ENCODE measurements at places on chromosomes 7 and 10.
A peak's percentile ranks its signal among the peaks of the same experiment; 100 is the strongest.

DNA sequence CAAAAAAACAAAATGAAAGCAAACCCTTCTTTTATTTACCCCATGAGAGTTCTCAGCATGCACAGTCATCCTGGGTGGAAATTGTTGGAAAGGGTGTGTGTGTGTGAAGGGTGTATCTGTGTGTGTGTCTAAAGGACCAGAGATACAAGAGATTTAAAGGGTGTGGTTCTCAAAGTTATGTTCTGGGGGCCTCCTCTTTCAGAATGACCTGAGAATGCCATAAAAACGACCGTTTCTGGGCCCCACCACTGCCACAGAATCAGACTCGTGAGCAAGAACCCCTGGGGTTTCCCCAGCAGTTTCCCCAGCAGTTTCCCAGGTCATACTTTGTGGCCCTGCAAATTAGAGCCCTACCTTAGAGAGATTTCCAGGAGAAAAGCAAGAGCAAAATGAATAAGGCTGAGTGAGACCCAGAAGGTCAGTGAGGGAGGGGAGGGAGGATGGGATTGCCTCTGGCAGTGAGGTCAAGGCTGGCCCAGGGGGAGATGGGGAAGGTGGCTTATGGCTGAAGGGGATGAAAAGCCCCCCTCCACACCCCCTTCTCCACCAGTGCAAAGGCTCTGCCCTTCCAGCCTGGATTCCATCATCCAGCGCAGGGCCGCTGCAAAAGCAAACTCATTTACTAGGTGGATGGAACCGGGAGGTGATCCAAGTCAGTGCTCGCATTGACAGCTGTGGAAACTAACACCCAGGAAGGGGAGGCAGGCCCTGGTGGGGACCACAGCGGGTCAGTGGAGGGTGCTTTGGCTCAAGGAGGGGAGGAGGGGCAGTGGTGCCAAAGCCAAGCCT, 10.2 kb downstream of the PYROXD2 start:
- DNase-seq, result no peak

DNA sequence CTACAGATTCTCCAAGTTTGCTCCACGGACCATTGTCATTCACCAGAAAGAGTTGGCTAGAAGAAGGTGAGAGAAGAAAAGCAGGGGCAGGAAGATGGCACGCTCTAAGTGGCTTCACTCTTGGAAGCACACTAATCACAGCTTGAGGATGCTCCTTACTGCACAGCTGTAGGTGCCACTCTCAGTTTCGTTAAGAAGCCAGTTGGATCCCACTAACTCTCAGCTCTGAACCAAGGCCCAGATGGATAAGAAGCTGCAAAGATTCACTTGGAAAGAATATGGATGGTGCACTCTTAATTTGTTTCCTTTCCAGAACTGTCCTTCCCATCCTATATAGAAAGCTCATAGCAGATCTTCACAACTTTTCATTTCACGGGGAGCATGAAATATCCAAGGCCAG, 94.5 kb upstream of the AGK start:
- DNase-seq, result no peak

- peak; percentile 76 for DNase-seq
Measured at GRCh38 chr10:132447446-132448247, 50.6 kb downstream of the PWWP2B start.

GRCh38 chr10:87842776-87843497, 20.4 kb downstream of the KLLN start:
- DNase-seq, result peak; percentile 68

DNA sequence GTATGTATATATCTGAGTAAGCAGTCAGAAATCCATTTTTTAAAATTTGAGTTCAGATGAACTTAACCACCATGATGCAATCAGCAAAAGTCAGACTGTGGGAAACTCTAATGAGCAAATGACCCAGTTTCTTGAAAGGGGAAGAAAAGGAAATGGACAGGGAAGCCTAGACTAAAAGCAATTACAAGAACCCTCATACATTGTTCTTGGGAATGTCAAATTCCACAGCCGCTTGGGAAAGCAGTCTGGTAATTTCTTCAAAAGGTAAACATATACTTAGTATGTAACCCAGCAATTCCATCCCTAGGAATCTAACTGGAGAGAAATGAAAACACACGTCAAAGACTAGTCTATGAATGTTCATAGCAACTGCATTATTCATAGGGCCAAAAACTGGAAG, 16.4 kb upstream of the FOXK1 start:
- DNase-seq, result peak; percentile 96

DNA sequence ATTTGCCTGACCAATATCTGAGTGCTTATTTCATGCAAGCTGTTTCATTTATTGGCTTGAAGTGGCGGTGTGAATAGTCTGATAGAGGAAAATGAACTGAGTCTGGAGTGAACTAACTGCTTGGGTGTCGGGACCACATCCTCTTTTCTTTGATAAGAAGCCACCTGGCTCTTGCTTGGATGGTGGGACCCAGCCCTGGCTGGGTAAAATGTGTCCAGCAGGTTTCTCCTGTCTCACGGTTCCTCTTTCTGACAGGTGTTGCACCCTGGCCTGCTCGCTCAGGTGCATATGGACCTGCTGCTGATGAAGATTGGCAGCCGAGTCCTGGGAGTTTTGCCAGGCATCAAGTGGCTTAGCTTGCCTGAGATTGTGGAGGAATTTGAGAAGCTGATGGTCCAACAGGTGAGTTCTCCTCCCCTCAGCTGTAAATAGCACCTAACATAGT, 1.6 kb downstream of the ADCK2 start:
- DNase-seq, result no peak

DNA sequence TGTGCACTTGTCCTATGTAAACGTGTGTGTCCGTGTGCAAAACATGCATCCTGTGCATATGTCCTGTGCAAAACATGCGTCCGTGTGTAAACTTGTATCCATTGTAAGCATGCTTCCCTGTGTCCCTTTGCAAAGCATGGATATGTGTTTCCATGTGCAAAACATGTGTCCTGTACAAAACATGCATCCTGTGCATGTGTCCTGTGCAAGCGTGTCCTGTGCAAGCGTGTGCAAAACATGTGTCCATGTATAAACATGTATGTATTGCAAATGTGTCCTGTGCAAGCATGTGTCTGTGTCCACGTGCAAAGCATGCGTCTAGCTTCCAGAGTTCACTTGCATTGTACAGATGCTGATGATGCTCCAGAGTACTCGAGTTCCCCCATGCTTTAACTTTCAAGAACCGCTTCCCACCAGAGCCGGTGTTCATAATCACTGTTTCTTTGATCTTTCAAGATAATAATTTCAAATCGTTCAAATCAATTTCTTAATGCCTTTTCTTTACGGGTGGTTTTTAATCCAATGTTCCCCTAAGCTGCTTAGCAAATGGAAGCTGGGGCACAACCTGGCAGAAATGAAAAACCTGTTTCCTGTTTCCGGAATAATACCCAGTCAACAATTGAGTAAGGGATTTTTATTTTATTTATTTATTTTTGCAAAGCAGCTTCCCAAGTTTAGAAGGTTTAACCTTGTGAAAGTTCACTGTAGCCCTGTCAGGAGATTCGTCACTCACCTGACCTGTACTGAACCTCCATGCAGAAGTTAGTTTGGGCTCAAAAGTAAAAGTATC, 641 bp upstream of the ASB13 start:
- no peak for DNase-seq

GRCh38 chr10:100725071-100725471, 20.3 kb upstream of the PAX2 start:
- peak; percentile 14 for DNase-seq

DNA sequence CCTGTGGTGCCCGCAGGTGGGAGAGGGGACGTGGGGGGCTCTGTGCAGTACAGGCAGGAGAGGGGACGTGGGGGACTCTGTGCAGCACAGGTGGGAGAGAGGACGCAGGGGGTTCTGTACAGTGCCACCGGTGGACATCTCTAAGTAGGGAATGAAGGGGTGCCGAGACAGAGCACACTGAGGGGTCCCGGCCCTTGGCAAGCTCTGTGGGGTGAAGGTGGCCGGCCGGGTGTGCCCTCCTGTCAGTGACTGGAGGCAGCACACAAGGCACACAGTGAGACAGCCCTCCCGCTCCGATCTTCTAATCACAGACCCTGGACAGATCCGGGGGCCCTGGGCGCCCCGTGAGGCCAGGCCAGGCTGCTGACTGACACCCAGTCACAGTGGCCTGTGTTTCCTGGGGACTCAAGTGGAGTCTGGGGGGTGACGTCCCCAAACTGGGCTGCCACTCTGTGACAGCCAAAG, 11.2 kb downstream of the GPR146 start:
- no peak for DNase-seq

- DNase-seq, result no peak
Measured at GRCh38 chr7:10222976-10223375, 750.7 kb upstream of the PHF14 start.

- no peak for DNase-seq
Measured at GRCh38 chr10:60338786-60339185, 50.9 kb downstream of the ANK3 start.

- DNase-seq, result no peak
Measured at GRCh38 chr10:113100281-113100680, 150.2 kb downstream of the TCF7L2 start.

- no peak for DNase-seq
Measured at GRCh38 chr10:83283151-83283550, 856.2 kb upstream of the GHITM start.

DNA sequence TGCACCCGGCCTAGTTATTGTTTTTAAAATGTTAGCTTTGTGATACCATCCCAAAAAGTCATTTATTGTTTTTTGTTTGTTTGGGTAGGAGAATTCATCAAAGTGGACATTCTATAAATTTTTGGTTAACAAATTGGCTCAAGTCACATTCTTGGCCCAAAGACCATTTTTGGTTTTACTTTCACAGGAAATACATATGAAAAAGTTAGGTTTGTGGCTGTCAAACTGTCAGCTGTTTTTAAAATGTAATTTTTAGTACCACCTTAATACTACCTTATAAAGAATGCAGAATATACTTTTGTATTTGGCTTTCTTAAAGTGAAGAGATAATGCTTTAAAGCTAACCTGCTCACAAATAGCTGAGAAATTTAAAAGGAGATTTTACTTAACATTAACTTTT, 25.1 kb downstream of the TMEM168 start:
- no peak for DNase-seq

DNA sequence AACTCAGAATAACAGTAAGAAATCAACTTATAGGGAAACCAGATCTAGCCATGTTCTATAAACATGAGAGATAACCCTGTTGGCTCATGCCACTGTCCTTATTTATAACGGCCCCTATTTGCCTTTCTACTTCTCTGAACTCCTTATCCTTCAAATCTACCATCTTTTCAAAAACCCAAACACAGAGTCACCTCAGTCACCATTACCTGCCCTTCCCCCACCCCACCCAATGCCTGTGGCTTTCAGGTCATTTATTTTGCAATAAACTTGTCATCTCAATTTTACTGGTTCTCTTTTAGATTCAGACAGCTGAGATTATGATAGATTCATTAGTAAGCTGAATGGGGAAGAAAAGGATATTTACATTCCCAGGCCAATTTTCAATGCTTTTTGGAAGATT, 53.6 kb downstream of the KMT2C start:
- DNase-seq, result no peak

DNA sequence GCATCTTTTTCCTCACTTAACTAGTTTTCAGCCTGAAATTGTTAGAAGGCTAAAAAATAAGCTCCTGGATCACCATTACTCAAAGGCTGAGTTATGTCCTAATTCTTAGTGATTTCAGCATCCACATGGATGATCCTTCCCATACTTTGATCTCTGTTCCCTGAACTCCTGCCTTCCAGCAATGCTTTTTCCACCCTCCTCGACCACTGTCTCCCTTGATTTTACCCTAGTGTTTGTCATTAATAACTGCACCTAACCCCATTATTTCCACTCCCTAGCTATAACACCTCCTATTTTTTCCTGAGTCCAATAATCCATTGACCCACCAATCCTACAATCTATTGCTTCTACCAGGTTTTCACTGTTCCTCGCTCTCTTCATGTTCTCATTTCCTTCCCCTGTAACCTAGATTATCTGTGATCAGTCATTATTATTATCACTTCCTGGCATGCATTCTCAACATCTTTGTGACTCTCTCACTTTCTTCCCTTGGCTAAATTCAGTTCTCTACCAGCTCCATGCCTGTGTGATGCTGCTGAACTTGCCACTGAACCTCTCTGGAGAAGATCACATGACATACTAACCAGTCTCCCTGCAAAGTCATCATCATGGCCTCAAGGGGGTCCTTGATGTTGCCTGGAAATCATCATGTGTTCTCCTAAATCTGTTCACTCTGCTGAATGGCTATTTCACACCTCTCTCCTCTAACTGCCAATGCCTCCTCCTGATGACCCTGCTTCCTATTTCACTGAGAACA, 6.5 kb upstream of the CALU start:
- DNase-seq, result no peak

- DNase-seq, result no peak
Measured at GRCh38 chr10:31789555-31789954, 139.1 kb downstream of the ARHGAP12 start.

DNA sequence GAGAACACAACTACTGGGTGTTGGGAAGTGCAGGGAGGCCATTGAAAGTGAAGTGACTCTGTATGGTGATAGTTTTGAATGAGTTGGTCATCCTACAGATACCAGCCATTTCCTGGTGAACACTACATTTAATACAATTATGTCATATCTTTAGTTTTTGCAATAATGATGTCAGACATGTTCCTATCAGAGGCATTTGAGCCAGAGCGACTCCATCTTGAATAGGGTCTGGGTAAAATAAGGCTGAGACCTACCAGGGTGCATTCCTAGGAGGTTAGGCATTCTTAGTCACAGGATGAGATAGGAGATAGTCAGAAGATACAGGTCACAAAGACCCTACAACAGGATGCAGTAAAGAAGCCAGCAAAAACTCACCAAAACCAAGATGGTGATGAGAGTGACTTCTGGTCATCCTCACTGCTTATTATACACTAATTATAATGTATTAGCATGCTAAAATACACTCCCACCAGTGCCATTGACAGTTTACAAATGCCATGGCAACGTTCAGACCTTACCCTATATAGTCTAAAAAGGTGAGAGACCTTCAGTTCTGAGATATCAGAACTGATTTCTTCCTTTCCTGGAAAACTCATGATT, 28.2 kb downstream of the ADK start:
- DNase-seq, result no peak

DNA sequence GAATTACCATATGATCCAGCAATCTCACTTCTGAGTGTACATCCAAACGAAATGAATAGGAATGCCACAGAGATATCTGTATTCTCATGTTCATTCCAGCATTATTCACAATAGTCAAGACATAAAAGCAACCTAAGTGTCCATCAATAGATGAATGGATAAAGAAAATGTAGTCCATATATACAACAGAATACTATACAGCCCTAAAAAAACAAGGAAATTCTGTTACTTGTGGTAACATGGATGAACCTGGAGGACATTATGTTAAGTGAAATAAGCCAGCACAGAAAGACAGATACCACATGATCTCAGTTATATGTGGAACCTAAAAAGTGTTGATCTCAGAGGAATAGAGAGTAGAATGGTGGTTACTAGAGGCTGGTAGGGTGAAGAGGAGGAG, 26.7 kb downstream of the TSPAN12 start:
- DNase-seq, result no peak

GRCh38 chr10:3961082-3961481, 176.1 kb upstream of the KLF6 start:
- DNase-seq, result no peak

DNA sequence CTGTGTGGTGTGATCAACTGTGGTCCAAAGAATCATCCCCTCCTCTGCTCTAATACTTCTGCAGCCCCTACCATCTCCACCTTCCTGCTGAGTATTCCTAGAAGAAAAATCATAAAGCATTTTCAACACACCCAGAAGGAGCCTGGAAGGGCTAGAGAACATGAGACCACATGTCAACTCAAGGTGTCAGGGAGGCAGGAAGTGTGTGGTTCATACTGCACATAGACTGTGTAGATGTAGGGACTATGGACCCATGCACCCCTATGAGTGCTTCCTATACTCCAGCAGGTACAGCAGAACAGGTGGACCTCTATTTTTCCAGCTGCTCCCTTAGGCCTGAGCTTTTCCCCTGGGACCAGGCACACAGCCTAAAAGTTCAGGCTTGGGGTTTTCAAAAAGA, 2.6 kb upstream of the ZNF746 start:
- DNase-seq, result no peak

Measured in brain microvascular endothelial cell (primary cell).